ENCODE measurements at places on chromosomes 3 and 15.

DNA sequence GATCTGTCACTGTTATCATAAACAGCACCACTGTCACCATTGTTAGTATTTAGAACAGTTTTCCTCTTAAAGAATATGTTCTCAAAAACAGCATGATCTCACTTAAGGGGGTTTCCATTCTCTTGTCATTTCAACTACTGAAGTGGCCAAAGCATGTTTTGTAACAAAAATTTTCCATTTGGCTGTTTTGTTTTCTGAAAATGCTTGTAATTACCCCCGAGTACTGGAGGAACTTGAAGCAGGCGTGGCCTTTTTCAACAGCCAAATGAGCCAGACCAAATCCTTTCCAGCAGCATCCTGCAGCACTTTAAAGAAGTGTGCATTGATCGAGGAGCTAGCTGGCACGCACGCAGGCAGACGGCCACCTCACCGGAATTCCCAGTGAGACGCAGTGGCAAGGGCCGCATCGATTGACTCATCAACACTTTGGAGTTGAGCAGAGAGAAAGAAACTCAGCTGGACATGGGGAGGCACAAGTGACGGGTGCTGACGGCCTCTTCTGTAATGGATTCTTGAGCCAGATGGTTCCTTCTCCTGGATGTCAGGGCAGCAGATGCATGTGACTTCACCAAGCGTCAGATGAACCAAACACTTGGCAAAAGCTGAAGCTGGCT lies 234.3 kb upstream of the IGF1R start:
- DNase-seq = no peak

- DNase-seq = no peak
These were observed 36.8 kb downstream of the RBMS3 start for GRCh38 chr3:29317659-29318173.

DNA sequence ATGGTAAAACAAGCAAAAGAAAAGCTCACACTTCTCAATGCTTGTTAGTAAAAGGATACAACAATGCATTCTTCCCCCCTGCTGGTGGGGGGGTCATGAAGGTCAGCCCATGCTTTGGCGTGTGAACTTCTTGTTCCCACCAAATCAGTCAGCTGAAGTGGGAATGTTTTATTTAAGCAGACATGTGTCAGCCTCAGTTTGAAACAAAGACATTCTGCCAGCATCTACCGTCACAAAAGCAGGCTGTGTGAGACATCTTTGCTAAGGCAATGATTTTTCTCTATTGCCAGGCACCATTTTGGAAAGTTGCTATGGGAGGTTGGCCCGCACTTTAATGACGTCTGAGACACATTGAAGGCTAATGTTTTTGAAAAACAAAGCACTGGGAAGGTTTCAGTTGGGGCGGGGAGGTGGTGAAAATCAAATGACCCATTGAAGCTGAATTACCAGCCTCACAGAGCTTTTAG lies 206.6 kb downstream of the TLE3 start:
- no peak for DNase-seq

- DNase-seq = no peak
These were observed 120.7 kb downstream of the ANP32A start for GRCh38 chr15:68699881-68700454.

GRCh38 chr15:53549697-53550305 lies 209.7 kb downstream of the WDR72 start:
- no peak for DNase-seq

GRCh38 chr3:104392327-104392726 lies 974.4 kb upstream of the ALCAM start:
- no peak for DNase-seq

DNA sequence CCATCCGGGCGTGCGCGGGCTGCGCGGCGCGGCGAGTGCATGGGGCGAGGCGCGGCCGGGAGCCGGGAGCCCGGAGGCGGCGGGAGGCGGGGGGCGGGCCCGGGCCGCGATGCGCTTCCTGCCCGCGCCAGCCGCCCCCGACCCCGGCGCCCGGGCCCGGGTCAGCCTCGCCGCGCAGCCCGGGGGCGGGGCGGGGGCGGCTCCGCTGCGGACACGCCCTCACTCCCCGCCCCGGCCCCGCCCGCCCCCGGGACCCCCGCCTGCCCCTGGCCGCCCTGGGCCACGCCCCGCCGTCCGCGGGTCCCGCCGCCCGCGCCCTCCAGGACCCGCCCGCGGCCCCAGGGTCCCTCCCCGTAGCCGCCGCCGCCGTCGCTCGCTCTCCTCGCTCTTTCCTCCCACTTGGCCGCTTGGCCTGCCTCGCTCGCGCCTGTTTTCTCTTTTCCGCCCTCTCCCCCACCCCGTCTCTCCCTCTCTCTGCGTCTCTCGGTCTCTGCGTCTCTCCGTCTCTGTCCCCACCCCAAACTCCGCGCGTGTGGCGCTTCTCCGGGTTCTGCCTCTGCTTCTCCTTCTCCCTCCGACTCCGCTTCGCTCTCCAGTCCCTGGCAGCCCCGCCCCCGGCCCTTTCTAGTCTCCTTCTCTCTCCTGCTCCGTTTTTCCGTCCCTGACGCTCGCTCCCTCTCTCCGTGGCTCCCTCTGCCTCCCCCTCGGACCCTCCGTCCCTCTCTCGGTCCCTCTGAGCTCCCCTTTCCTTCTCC lies at the start of gene PLXND1:
PLXND1 (minus strand) TSS at position 41 of the 755 bp plus-strand sequence; CDS start at position 4, 37 bp downstream.
- DNase-seq = no peak

DNA sequence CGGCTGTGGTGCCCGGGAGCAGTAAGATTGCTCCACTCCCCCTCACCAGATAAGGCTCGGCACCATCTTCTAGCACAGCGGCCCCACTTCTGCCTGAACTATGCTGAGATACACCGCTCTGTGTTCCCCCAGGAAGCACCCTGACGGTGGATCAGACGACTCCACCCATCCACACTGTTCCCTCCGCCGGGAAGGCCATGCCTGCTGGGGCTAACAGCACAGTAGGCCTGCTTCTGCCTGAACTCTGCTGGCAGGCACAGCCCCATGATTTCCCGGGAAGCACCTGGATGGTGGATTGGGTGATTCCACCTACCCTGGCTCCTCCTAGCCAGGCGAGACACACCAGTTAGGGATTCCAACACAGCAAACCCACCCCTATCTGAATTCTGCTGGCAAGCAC lies 36.3 kb upstream of the PPM1L start:
- no peak for DNase-seq

DNA sequence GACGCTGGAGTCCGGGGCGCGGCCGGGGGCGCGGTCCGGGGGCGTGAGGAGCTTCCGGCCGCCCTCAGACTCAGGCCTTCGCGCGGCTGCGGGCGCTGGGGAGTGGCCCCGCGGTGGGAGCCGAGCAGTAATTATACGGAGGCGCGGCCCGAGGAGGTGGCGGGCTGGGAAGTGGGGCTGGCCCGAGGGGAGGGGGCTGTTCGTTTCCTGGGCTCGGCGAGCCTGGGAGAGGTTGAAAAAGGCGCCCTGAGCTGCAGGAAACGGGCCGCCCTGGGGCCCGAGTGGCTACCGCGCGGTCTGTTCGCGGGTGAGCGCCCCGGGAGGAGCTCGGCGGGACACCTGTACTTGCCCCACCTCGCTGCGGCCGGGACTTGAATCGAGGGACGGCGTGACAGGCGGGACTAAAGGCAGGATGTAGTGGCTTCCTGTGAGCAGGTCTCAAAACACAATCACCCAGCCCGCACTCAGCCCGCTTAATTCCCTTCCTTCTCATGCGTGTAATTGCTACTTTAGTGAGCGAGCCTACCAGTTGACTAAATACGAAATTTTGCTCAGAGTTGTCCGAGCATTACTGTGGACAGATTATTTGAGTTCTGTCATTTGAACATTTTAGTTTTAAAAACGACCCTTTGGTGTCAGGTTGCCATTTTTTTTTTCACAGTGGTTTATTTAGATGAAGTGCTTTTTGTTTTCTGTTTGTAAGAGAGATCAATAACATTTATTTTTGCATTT lies 860 bp downstream of the RASA2 start:
- no peak for DNase-seq

- DNase-seq = no peak
These were observed 56.9 kb downstream of the CACNA1D start for GRCh38 chr3:53551324-53551723.

- no peak for DNase-seq
These were observed 21.3 kb downstream of the EFCC1 start for GRCh38 chr3:129022114-129023007.

DNA sequence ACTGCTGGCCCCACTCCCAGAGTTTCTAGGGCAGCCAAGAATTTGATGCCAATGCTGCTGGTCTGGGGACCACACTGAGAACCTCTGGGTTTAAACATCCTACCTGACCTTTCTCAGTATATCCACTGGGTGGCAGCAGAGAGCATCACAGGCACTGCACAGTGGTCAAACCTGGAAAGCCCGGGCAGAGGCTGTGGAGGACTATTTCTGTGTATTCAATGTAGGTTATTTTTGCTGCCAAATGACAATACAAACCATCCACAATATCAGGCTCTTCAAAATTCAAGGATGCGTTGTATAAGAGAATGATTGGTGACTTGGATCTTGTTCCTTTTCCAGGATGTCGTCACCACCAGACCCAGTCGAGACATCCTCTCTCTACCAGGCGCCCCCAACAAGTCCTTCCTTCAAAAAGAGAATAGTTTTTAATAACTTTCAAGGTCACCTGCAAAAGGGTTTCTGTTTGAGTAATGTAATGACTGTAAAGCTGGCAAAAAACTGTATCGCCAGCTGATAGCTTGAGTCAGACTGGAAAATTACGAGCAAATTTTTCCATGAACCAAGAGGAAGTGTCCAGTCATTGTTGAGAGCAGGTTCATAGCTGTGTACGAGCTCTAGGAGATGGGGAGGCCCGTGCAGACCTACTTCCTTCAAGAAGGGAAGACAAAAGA lies 30.5 kb upstream of the MYZAP start:
- no peak for DNase-seq

- no peak for DNase-seq
These were observed 48.2 kb upstream of the PYDC2 start for GRCh38 chr3:191412759-191413158.

- DNase-seq = no peak
These were observed 112.0 kb upstream of the NEO1 start for GRCh38 chr15:72940229-72940622.

GRCh38 chr15:26391567-26392194 lies 381.2 kb downstream of the GABRB3 start:
- no peak for DNase-seq

- peak; percentile 86 for DNase-seq
These were observed at the start of gene ARID3B for GRCh38 chr15:74540761-74541493. ARID3B (plus strand) TSS chr15:74541220; CDS start chr15:74543937, 2,717 bp downstream.

DNA sequence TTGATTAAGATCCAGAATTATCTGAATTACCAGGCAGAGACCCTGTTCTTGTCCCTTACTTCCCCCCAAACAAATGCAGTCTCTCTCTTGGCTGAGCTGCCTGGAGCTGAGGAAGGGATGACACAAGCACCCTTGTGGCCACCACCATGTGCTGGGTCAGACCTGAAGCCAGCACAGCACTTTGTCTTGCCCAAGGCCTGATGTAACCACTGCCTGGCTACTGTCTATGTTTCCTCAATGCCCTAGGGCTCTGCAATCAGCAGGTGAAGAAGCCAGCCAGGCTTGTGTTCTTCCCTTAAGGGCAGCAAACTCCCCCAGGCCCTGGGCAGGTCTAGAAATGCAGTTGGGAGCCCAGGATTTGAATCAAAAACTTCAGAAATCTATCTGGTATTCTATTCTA lies 15.8 kb upstream of the CASR start:
- no peak for DNase-seq

GRCh38 chr3:169953462-169954141 lies 13.0 kb upstream of the SEC62 start:
- DNase-seq = no peak

DNA sequence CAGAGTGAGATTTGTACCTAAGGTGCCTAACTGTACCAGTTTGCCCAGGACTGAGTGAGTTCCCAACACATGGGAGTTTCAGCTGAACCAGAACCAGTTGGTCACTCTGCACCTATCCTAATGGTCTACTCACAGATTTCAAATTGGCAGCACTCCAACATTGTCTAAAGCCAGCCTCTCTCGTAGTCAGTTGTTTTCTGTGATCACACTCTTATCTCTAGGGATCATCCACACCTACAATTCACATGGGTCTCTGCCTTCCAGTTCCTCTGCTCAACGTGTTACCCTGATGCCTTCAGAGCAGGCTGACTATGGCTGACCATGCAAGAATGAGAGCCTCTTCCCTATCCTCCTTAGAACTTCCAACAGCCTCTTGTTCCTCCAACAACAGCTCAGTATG lies 624.8 kb downstream of the NTRK3 start:
- DNase-seq = no peak

- no peak for DNase-seq
These were observed 476.9 kb upstream of the PROK2 start for GRCh38 chr3:72261566-72262564.

DNA sequence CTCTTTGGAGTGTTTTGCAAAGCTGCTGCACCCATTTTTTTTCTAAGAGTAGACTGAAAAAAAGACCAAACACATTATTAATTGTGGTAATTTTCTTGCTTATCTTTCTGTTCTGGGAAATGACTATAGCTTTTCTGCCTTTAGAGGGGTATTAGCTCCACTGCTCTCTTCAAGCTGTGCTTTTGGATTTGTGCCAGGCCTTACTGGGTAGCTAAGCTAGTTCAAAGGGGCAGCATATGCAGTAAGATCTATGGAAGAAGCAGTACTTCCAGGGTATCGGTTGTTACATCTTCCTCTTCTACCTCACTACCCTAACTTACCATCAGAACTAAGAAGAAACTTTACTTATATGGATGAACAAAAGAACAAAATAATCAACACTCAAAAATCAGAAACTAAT lies 28.7 kb upstream of the ARIH1 start:
- DNase-seq = no peak

All from NCI-H187 treated with DMSO at 0.1 percent for 48 hours (cell line).